Tongue (tissue), 3 donors: ENCODE measurements at places on chromosomes 16 and 17. TPM values are rescaled to one million over a fixed set of nuclear protein-coding genes. Genes with fewer than 3 reads are reported as not detected.

The IGFBP4 gene
- total RNA-seq, result 205 TPM

The DYNLL2 gene
- 21.6 TPM for total RNA-seq

The NOL3 gene
- 40.4 TPM for total RNA-seq

The OR1F1 gene
- not detected for total RNA-seq

The NUDT7 gene
- 4.4 TPM for total RNA-seq

The CES3 gene
- total RNA-seq, result 1.8 TPM

The CDC6 gene
- 4.4 TPM for total RNA-seq

The KCNAB3 gene
- total RNA-seq, result 0.82 TPM

The SLC38A10 gene
- total RNA-seq, result 52.7 TPM

The LRRC75A gene
- total RNA-seq, result 6.2 TPM

The FOXL1 gene
- 1.8 TPM for total RNA-seq
